ENCODE measurements at places on chromosomes 12 and 14. TPM values are rescaled to one million over a fixed set of nuclear protein-coding genes. Genes with fewer than 3 reads are reported as not detected.

- H3K36me3 ChIP-seq, result no peaks in the 10 kb centered on the region
- no peaks in the 10 kb centered on the region for H3K27me3 ChIP-seq
- no peak overlapping the region for H3K27ac ChIP-seq
- no peak for DNase-seq
Observed at GRCh38 chr14:82113710-82114109, 580.1 kb upstream of the SEL1L start.

DNA sequence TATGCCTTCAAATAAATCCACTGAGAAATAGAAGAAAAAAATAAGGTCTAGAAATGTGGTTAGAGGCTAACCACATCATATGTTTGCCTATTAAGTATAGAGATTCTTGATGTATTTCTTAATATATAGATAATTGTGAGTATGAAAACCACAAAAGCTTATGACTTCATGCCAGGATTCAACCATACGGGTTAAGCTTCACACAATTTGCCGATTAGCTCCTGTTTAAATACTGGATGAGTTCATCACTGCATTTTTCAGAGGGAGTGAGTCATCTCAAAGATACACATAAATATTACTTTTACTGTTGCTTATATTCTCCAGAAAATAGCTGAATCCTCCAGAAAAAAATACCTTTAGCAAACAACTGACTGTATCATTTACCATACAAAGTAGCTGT, 79.6 kb downstream of the RPL10L start:
- peak; percentile 21 for DNase-seq
- peaks cover 32% of the 10 kb centered on the region for H3K4me1 ChIP-seq
- H3K36me3 ChIP-seq, result no peaks in the 10 kb centered on the region
- no peak overlapping the region for H3K27ac ChIP-seq
- H3K27me3 ChIP-seq, result no peaks in the 10 kb centered on the region
- no peak overlapping the region for H3K4me3 ChIP-seq

- no peaks in the 10 kb centered on the region for H3K27me3 ChIP-seq
- peaks cover 8% of the 10 kb centered on the region for H3K4me1 ChIP-seq
- no peak overlapping the region for H3K4me3 ChIP-seq
- no peak for DNase-seq
- no peak overlapping the region for H3K27ac ChIP-seq
Observed at GRCh38 chr12:104466709-104467345, 10.1 kb downstream of the CHST11 start.

Gene ZDHHC22
- 13.4 TPM for total RNA-seq

GRCh38 chr12:76942267-76942666, 63.4 kb upstream of the CSRP2 start:
- H3K27me3 ChIP-seq, result no peaks in the 10 kb centered on the region
- no peaks in the 10 kb centered on the region for H3K36me3 ChIP-seq
- no peak overlapping the region for H3K27ac ChIP-seq
- H3K4me1 ChIP-seq, result peaks cover 17% of the 10 kb centered on the region
- no peak overlapping the region for H3K4me3 ChIP-seq

DNA sequence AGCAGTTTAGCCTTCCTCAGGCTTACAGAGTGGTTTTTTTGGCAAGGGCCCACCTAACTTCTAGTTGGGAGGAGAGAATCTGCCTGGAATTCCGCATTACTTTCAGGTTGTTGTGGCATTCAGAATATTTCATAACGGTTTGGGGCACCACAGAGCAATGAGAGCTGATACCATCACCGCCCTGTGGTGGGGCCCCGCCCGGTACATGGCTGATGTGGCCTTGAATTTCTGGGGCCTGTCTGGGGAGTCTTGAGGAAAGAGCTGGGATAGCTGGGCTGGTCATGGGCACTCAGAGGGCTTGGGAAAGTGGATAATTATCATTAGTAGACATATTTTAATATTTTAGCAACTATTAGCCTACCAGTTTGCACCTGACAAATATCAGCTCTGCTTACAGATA, 4.2 kb downstream of the TESPA1 start:
- DNase-seq, result no peak
- H3K4me1 ChIP-seq, result no peaks in the 10 kb centered on the region
- no peaks in the 10 kb centered on the region for H3K36me3 ChIP-seq
- no peak overlapping the region for H3K4me3 ChIP-seq
- peaks cover 11% of the 10 kb centered on the region for H3K27me3 ChIP-seq

DNA sequence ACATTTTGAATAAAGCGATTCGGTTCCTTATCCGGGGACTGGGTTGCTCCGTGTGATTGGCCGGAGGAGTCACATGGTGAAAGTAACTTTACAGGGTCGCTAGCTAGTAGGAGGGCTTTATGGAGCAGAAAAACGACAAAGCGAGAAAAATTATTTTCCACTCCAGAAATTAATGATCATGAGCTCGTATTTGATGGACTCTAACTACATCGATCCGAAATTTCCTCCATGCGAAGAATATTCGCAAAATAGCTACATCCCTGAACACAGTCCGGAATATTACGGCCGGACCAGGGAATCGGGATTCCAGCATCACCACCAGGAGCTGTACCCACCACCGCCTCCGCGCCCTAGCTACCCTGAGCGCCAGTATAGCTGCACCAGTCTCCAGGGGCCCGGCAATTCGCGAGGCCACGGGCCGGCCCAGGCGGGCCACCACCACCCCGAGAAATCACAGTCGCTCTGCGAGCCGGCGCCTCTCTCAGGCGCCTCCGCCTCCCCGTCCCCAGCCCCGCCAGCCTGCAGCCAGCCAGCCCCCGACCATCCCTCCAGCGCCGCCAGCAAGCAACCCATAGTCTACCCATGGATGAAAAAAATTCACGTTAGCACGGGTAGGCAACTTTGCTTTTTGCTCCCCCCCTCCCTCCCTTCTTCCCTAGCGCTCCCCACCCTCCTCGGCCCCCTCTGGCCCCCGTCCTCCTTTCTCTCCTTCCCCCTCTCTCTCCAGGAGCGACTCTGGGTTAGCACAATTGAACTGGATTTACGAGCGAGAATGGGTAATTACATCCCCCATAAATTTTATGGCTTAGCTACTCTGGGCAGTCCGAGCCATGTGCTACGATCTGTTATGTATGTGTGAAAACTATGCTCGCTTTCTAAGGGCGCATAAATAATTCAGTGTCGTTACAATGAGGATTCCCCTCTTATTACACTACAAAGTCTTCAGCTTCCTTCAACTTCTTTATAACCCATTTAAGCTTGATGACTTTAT, at the start of gene HOXC4:
TSS of gene HOXC4 (plus strand) at position 85 of the 991 bp plus-strand sequence. CDS start at position 173, 88 bp downstream.
- no peaks in the 10 kb centered on the region for H3K36me3 ChIP-seq
- no peaks in the 10 kb centered on the region for H3K27me3 ChIP-seq
- peak within 1 kb of the TSS; percentile 84 for H3K4me3 ChIP-seq
- DNase-seq, result peak; percentile 70

DNA sequence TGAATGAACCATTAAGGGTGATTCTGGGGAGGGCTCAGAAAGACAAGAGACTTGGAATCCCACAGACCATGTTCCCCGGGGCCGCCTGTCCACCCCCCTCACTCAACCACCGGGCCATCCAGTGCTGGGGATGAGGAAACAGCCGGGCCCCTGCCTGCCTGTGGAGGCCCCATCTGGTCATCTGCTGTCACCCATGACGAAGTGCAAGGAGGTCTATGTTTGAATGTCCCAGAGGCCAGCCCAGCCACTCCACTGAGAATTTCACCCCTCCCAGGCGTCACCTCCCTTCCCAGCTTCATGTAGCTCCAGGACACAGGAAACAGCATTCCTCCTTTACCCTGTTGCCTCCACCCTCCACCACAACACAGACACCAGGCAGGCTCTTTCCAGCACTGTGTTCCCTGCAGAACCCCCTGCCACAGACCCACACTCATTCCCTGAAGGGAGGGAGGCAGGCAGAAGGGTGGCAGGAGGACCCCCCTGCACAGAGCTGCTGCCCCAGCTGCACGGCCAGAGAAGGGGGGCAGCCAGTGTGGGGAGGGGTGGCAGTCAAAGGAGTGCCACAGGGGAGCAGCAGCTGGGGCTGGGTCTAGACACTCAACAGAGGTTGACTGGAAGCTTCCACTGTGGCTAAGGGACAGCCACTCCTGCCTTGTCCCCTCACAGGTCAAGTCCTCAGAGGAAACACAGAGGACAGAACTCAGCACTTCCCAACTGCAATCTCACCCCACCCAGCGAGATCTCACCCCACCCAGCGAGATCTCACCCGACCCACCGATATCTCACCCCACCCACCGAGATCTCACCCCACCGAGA, 50.3 kb upstream of the PPP2R5C start:
- H3K36me3 ChIP-seq, result no peaks in the 10 kb centered on the region
- no peak overlapping the region for H3K27ac ChIP-seq
- no peak overlapping the region for H3K4me3 ChIP-seq
- H3K4me1 ChIP-seq, result peaks cover 3% of the 10 kb centered on the region
- no peak for DNase-seq

- no peaks in the 10 kb centered on the region for H3K4me1 ChIP-seq
- H3K27me3 ChIP-seq, result peaks cover 13% of the 10 kb centered on the region
- H3K27ac ChIP-seq, result no peak within 1 kb of the TSS
- H3K36me3 ChIP-seq, result no peaks in the 10 kb centered on the region
- H3K4me3 ChIP-seq, result peak within 1 kb of the TSS; percentile 40
Observed at GRCh38 chr12:53984901-53985691, at the start of gene HOXC10. Gene HOXC10 (plus strand): TSS chr12:53985146. CDS start chr12:53985260, 114 bp downstream.

DNA sequence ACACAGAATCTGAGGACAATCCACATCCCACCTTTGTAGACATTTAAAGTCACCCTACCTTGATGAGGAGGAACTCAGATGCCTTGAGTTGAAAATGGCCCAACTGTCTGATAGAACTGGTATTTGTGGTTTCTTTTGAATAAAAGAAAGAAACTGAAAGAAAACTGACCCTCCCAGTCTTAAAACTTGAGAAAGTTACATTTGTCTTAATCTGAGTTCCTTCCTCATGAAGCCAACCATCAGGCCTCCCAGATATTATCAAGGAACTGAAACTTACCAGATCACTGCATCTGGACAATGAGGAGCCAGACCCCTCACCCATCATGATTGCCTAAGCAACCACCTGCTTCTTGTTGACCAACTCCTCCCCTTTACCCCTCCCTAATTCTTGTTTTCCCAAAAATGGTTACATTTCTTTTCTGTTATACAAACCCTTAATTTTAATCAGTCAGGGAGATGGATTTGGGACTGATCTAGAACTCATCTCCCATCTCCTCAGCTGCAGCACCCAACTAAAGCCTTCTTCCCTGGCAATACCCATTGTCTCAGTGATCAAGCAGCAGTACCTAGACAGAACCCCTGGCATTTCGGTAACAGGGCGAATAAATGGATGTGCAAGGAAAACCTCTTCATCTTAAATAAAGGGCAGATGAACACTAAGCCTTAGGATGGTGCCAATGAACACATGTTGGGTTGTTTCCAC, 72.0 kb upstream of the RESF1 start:
- H3K36me3 ChIP-seq, result no peaks in the 10 kb centered on the region
- no peak overlapping the region for H3K4me3 ChIP-seq
- H3K27me3 ChIP-seq, result no peaks in the 10 kb centered on the region
- no peaks in the 10 kb centered on the region for H3K4me1 ChIP-seq
- DNase-seq, result no peak
- no peak overlapping the region for H3K27ac ChIP-seq

Gene PROX2
- total RNA-seq, result not detected

DNA sequence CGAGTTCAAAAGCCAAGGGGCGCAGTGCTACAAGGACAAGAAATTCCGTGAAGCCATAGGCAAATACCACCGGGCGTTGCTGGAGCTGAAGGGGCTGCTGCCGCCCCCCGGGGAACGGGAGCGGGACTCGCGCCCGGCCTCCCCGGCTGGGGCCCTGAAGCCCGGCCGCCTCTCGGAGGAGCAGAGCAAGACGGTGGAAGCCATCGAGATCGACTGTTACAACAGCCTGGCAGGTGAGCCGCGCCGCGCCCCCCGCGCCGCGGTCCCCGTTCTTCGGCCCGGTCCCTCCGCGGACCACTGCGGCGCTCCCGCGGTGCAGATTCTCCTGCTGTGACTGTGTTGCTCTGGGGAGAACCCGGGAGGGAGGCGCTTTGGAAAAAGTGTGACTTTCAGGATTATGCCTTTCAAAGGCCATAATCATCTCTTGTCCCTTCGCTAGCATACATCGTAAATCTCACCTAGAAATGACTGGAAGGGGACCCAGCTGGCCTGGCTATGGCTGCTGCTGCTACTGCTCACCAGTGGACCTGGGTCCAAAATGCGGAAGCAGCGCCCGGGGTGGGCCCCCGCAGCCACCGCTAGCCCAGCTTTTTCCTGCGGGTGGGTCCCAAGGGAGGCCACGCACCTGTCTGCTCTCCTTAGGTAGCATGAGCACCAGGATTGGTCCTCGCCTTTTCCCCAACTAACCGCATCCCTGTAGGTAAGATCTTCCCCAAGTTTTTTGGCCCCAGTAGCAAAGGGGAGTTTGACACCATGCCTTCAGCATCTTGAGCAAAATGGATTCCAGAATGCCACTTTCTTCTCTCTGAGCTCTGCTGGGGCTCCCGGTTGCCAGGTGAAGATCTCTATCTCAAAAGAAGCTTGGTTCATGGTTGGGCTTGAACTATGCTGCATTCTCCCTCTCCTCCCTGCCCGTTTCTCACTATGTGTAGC, 853 bp downstream of the TTC9 start:
- H3K4me3 ChIP-seq, result peak overlapping the region; percentile 73
- H3K4me1 ChIP-seq, result peaks cover 10% of the 10 kb centered on the region
- DNase-seq, result peak; percentile 34

Gene EXOC3L4
- total RNA-seq, result not detected

Gene TEX52
- total RNA-seq, result not detected

DNA sequence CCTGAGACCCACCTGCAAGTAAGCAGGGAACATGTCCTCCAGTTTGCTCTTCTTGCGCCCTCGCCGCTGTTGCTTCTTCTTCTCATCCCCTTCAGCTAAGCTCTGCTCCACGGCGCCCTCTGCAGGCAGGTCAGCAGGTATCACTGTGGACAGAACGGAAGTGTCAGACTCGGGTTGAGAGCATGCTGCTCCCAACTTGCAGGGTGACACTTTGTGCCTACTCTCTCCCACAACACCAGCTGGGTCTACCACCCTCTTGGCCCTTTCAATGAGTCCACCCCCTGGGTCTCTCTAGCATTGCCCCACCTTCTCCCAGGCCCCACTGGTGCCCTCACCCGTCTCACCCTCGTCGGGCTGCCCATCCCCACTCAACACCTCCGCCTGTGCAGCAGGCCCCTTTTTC, 16.7 kb downstream of the KMT2D start:
- H3K27me3 ChIP-seq, result no peaks in the 10 kb centered on the region
- no peak overlapping the region for H3K4me3 ChIP-seq
- no peak overlapping the region for H3K27ac ChIP-seq
- peaks cover 94% of the 10 kb centered on the region for H3K36me3 ChIP-seq

DNA sequence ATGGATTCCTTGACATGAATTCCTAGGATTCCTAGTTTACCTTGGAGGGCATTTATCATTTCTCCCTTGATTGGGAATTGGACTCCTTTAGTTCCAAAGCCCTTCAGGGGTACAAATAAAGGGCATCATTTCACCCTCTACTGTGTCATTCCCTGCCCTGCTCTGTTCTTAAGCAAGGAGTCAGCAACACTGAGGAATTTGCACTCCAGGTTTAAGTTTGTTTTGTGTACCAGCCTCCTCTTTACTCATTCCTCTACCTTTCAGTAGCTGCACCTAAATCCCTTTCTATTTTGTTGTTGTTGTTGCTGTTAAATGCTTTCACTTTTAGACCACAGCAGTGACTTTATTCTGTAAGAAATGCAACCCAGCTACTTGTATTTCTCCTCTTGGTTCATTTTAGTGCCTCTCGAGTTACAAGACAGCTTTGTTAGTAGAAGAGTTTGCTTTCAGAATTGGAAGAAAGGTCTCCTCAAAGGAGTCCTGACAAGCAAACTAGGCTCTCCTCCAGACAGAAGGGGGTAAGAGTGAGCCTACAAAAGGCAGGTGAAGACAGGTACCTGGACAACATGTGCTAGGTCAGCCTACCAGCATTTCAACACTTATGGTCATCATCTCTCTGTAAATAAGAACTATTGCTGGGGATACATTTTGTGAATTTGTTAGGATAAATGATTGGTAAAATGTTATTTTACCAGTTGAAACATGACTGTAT, 90.0 kb downstream of the RMST start:
- no peak for DNase-seq
- no peaks in the 10 kb centered on the region for H3K36me3 ChIP-seq

GRCh38 chr12:120886199-120887018, 17.7 kb downstream of the SPPL3 start:
- no peak overlapping the region for H3K4me3 ChIP-seq
- no peak for DNase-seq
- H3K27ac ChIP-seq, result no peak overlapping the region
- H3K4me1 ChIP-seq, result no peaks in the 10 kb centered on the region
- H3K27me3 ChIP-seq, result no peaks in the 10 kb centered on the region

Data from SJCRH30 (cell line).